ENCODE measurements at places on chromosomes 3 and 15.

- no peak for DNase-seq
Observed at GRCh38 chr3:184486614-184487013, 75.0 kb upstream of the EPHB3 start.

DNA sequence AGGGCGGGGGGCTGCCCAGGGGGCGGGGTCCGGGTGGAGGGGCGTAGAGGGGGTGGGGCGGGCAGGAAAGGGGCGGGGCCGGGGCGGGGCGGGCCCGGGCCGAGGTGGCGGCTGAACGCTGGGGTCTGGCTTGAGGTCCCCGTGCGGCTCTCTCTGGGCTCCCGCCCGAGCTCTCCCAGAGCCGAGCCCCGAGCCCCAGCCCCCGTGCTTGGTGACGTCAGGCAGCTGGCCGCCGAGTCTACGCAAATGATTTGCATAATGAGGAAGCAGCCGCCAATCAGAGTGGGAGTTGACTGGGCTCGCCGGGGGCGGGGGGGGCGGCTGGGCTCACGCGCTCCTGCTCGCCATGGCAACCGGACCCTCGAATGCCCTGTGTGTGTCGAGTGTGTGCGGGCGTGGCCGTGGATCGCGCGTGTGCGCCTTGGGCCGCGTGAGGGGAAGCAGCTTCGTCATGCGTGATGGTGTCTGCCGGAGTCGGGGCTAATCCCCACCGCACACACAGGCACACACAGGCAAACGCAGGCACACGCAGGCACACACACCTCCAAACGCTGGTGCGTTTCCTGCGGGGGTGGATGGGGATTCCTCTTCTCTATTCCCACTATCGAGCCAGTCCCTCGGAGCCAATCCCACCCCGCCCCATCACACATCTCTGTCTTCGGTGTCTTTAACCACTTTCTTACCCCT, at the start of gene CELF6:
CELF6 (minus strand) TSS at position 173 of the 687 bp plus-strand sequence. CDS start 283 bp downstream, outside the sequence.
- DNase-seq: peak; percentile 78

- DNase-seq: no peak
Observed at GRCh38 chr15:78225783-78226541, 8.4 kb downstream of the ACSBG1 start.

DNA sequence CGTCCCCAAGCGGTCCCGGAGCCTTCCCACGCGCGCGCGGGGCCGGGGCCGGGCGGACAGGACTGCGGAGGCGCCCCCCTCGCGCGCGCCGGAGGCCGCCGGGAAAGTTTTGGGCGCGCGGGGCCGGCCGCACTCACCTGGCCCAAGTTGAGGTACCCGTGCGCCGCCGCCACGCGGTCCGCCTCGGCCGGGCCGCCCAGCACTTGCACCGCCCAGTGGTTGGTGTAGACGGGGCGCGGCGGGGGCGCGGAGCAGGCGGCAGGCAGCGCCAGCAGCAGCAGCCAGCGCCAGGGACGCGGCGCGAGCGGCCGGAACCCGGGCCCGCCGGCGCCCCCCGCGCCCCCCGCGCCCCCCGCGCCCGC, 289 bp downstream of the PCSK6 start:
- no peak for DNase-seq

GRCh38 chr3:152892446-152892845, 57.5 kb downstream of the P2RY1 start:
- no peak for DNase-seq

All from effector memory CD8-positive, alpha-beta T cell (primary cell).